ENCODE measurements at places on chromosomes 3 and 15.

- no peak for DNase-seq
Measured at GRCh38 chr3:10352146-10352911, 31.4 kb upstream of the SEC13 start.

- no peak for DNase-seq
Measured at GRCh38 chr3:46052531-46052930, 25.2 kb upstream of the XCR1 start.

- DNase-seq = no peak
Measured at GRCh38 chr3:32780735-32781210, 37.0 kb upstream of the TRIM71 start.

GRCh38 chr3:134388292-134388691 is 14.0 kb upstream of the AMOTL2 start:
- DNase-seq = no peak

GRCh38 chr15:35440265-35440664 is 105.7 kb downstream of the DPH6 start:
- DNase-seq = no peak

DNA sequence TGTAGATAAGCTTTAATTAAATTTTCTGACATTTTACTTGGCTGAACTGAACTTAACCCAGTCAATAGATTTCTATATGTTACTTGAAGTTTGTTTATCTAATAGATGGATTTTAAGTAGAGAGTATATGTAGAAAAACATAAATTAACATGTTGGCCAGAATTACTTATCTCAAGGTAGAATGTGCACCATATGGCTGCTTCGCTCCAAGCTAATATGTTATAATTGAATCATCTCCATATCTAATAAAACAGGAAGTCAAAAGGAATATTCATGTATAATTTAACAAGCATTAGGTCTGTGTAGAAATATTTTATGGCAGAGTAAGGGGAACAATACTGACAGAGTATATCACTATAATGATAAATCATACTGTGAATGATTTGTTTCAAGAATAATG is 650.7 kb upstream of the ALCAM start:
- no peak for DNase-seq

- DNase-seq = no peak
Measured at GRCh38 chr3:99920481-99921376, 103.1 kb downstream of the CMSS1 start.

DNA sequence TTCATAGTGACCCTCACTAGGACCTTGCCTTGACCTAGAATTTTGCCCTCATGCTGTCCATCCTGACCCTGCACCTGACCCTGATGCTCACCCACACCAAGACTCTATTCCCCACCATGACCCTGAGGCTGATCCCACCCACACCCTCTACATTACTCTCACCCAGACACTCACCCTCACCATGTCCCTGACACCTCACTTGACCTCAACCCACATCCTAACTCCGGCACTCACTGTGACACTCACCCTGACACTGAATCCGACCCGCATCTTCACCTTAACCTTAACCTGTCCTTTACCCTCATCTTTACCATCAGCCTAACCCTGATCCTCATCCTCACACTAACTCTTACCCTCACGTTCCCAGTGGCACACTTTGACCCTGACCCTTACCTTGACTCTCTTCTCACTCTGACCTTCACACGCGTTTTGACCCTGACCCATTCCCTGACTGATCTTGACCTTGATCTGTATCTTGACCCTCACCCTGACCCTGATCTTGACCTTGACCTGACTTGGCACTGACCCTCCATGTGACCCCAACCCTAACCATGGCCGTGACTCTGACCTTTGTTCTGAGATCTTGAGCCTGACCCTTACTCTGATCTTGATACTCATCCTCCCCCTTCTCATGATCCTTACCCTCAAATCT is 22.2 kb upstream of the SLC25A26 start:
- DNase-seq = no peak

DNA sequence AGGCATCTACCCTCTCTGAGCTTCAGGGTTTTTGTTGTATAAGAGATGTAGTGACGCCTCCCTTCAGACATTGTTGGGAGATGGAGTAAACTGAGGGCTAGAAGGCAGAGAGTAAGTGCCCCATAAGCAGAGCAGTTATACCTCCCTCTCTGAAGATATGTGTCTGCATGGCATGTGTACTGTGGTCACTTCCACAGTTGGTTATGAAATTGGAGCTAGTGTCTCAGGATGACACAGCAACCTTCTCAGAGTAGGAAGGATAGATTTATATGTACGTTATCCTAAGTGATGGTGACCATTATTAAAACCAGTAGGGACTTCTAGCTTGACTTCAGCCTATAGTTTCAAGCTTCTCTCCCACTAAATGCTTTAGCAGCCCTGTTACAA is 17.9 kb downstream of the PXK start:
- DNase-seq = no peak

GRCh38 chr3:120983841-120984240 is 75.8 kb downstream of the STXBP5L start:
- no peak for DNase-seq

GRCh38 chr3:30681649-30682211 is 75.3 kb downstream of the TGFBR2 start:
- DNase-seq = no peak

- DNase-seq = no peak
Measured at GRCh38 chr3:72960812-72961518, 35.6 kb upstream of the PPP4R2 start.

GRCh38 chr3:39383881-39384664 is 903 bp downstream of the SLC25A38 start:
- peak; percentile 97 for DNase-seq

GRCh38 chr15:89419370-89419984 is 76.9 kb downstream of the RHCG start:
- no peak for DNase-seq

DNA sequence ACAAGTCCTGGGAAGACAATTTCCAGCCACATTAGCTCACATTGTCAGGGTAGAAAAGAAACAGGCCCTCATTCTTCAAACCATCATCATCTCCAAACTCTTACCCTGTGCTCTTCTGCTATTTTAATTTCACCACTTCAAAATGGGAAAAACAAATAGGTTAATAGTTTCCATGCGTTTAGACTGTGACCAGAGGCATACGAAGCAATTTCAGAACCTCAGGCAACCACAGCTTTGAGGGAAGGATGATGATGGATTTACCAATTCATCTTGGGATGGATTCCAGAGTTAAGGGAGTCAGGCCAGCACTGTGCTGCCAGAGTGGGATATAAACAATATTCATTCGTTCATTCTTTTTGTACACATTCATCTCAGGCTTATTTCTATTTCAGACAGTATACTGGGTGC is 307.8 kb upstream of the TPRG1 start:
- DNase-seq = no peak

- no peak for DNase-seq
Measured at GRCh38 chr3:12785096-12785495, 11.4 kb upstream of the CAND2 start.

DNA sequence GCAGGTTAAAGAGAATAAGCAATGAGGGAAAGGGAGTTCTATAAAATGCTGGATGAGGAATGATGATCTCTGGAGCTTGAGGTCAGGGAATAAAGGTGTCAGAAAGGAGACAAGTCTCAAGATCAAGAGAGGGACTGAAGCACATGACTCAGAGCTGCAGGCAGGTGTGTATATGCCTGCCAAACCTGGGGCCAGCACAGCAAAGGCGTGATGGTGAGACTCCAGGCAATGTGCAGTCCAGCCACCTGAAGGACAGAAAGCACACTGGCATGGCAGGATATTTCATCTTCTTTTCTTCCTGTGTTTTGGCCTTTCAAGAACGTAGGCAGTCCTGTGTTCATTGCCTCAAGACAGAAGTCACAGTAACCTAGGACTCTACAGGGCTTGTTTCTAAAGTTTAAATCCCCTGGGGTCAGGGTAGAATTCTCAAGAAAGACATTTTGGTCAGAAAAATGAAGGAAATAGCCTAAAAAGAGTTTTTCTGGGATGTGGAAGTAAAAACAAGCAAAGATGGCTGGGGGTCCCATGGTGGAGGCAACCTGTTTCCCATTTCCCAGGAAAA is 55.5 kb upstream of the TOPAZ1 start:
- no peak for DNase-seq

DNA sequence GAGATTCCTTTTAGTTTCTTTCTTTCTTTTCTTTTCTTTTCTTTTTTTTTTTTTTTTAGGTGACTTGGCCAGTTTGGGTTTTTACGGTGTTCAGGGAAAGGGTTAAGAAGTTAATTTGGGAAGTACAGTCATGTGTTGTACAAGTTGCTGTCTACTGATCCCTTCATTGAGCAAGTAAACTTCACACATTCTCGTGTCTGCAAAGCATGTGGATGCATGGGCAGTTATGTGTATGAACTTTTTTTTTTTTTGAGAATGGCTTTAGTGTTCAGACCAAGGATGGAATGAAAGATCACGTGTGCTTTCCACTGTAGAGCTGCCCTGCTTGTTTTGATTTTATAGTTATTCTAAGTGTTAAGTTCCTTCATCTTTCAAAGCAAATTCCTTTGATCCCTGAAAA is 132.3 kb downstream of the PGPEP1L start:
- DNase-seq = no peak

DNA sequence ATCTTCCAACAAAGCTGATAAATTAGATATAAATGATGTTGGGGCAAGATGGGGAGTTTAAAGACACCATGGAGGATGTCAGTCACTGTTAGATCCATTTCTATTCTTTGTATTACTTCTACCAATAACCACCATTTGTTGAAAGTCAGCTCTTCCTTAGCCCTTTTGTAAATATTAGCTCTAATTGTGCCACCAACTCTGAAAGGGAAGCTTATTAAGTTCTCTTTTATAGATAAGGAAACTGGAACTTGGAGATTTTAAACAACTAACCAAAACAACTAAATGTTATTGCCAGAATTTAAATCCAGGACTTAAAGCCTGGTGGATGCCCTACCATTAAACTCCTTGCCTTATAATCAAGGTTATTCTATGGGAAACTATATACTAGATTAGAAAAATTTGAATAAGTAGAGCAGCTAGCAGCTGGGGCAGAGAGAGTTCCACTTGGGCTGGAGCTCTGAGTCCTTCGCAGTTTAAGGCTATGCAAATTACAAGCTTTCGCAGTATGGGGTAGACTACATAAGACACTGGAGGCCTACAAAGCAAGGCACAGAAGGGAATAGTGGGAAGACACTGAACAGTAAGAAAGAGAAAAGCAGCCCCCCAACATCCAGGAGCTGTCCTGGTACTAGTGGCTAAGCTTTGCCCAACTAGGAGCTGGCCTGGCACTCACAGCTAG is 52.6 kb downstream of the TM4SF18 start:
- DNase-seq = no peak

- no peak for DNase-seq
Measured at GRCh38 chr3:155643581-155644165, 101.2 kb downstream of the PLCH1 start.

DNA sequence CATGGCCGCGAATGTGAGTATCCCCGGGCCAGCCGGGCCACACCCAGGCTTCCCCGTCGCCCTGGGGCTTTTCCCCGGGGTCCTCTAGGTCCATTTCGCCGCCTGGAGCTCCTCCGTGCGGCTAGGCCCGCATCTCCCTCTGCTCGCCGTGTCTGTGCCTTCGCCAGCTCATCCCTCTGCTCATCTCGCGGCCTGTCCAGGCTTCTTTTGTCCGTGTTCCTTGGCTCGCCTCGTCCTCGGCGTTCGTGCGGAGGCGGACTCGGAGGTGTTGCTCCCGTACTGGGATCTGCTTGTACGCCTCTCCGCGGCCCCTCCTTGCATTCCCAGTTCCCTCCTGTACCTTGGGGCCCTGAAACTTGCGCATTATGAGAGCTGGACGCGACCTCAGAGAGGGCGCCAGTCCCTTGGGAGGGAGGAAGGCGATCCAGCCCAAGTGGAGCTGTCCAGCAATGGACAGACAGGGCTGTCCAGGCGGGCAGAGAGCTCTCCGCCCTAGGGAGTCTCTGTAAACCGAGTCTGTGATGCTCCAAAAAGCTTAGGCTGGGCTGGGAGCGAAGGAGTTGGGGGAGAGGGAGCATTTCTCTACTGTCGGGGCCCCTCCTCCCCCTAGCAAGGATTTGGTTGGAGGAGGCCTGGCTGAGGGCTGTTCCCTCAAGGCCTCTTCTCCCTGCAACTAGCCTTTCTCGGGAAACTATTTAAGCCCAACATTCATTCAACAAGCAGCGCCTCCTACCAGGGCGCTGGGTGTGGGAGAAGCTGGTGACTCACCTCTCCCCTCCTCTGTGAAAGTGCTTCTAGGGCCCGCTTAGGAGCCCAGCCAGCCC is 553 bp downstream of the TMEM43 start:
- peak; percentile 91 for DNase-seq

GRCh38 chr15:95485367-95485766 is 845.1 kb upstream of the NR2F2 start:
- DNase-seq = no peak

DNA sequence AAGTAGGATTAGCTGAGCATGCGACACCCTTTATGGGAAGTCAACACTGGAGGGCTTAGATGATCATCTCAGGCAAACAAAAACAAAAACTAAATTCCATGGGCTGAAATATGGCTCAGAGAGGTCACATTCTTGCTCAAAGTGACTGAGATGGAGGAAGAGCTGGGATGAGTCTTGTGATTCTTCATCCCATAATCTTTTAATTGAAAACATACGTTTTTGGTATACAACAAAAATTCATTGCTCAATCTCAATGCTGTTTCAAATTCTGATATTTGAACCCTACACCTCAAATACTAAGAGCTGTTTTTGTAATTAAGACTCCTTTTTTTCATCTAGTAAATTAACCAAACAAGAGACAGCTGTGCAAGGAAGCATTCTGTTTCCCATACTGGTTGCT is 257.0 kb downstream of the NR1D2 start:
- DNase-seq = no peak

DNA sequence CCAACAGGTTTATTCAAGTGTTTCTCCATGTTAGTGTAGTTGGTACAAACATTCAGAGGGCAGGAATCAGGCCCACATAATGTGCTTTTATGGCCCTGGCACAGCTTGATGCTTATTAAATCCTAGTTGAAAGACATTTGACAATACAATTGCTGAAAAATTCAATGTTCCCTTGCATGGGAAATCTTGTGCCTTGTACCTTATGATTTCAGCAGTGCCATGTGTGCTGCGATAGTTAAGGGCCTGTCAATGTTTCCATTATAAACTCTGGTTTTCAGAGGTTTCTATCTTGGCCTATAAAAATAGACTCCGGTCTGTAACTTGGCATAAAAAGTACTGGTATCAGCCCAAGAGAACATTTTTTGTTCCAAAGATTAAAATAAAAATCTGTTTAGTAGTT is 207.2 kb downstream of the TBC1D5 start:
- DNase-seq = no peak

- no peak for DNase-seq
Measured at GRCh38 chr3:8113626-8114025, 388.0 kb upstream of the LMCD1 start.

GRCh38 chr15:56032373-56032772 is 39.0 kb upstream of the NEDD4 start:
- DNase-seq = no peak

- DNase-seq = no peak
Measured at GRCh38 chr15:28881170-28881569, 4.6 kb upstream of the APBA2 start.

- no peak for DNase-seq
Measured at GRCh38 chr3:64352639-64352992, 127.3 kb upstream of the PRICKLE2 start.

DNA sequence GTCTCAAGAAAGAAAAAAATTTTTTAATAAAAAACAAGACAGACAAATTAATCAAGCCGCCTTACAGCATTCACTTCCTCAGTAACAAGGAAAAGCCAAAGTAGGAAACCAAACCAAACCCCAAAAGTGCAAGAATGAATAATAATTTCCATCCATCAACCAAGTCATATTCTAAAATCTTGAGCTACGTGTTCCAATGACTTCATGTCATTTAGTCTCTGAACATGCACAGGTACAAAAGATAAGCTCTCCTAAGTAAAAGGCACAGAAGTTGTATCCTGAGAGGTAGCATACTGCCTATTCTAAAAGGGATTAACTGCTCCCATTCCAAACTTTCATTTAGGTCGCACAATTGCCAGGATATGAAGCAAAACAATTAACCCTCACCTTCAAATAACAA is 29.7 kb downstream of the SLC4A7 start:
- DNase-seq = no peak
